ENCODE measurements at places on chromosomes 3 and 15.

DNA sequence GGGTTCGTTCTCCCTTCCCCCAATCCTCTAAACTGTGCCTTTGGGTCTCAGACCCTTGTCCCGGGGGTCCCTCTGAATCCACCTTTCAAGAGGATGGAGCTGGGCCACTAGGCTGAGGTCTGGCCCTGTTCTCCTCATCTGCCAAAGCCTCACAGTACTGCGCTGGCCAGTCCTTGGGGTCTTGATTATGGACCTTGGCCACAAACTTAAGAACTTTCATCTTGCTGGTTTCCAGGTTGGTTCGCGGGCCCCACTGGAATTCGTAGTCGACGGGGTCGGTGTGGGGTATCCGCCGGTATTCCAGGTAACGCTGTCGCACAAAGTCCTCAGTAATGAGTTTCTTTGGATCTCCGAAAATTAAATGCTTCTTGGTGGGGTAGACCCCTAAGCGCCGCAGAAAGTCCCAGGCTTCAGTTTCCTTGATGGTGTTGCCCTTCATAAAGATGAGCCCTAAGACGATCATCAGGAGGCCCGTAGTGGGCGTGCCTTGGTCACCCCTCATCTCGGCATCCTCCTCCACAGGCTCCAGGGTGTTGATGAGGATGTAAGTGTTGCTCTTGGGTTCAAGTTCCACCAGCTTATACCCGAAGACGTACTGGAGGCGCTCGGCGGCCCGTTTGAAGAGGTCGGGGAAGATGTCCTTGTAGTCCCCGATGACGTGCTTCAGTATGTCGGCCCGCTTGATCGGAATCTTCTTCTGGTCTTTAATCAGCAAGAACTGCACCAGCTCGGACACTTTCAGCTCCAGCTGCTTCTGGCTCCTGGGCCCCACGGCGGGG, 727 bp downstream of the NSMCE3 start:
- peak; percentile 51 for DNase-seq

GRCh38 chr3:165463531-165463930, 267.3 kb upstream of the SLITRK3 start:
- DNase-seq = no peak

GRCh38 chr3:115616461-115616860, 6.8 kb upstream of the GAP43 start:
- DNase-seq = no peak

DNA sequence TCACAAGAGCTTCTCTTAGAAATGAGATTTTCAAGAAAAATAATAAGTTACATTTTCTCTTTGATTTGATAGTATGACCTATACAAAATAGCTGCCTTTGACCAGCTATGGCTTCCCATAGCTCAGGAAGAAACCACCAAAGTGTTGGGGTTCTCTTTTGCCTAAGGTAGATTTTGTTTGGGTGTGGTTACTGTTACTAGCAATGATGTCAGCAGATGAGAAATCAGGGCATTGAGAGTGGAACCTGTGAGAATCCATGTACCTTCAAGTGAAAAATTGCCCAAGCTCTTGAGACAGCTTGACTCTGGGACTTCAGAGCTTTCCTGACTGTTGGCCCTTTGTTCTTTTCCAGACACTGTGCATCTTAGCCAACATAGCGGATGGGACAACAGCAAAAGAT, 45.6 kb downstream of the NME9 start:
- no peak for DNase-seq

DNA sequence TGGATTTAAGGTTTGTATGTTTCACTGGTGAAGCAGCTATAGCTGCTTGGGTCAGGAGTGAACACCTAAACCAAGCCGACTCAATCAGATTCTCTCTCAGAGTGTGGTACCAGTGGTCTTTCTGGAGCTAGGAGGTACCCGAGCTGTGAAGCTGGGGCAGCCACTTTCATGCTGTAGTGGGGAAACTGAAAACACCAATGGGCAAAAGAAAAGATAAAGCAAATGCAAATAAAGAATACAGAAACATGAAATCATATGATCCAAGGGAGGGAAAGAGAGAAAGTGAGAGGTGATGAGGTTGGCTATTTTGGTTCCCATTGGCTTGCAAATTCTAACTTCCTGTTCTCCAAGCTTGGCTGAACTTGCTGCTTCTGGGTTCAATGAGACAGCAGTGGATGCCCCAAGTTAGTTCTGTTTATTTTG, 212.3 kb upstream of the CFAP20DC start:
- no peak for DNase-seq

- DNase-seq = no peak
Measured at GRCh38 chr3:13042127-13042701, 31.0 kb downstream of the IQSEC1 start.

DNA sequence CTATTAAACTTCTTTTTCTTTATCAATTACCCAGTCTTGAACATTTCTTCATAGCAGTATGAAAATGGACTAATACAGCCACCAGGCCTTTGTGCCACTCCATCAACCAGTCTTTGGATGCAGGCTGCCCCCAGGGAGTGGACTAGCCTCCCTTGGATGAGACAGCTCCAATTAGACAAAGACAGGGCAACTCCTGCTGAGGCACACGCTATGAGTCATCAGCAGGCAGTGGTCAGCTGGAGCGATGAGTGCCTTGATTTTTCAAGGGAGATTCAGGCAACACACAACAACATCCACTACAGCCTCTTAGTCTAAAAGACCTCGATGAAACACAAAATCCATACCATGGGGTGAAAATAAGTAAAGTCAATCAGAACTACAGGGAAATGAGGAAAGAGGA, 160.1 kb downstream of the ARRDC4 start:
- no peak for DNase-seq

- no peak for DNase-seq
Measured at GRCh38 chr15:100107151-100107550, 234.6 kb downstream of the ADAMTS17 start.

DNA sequence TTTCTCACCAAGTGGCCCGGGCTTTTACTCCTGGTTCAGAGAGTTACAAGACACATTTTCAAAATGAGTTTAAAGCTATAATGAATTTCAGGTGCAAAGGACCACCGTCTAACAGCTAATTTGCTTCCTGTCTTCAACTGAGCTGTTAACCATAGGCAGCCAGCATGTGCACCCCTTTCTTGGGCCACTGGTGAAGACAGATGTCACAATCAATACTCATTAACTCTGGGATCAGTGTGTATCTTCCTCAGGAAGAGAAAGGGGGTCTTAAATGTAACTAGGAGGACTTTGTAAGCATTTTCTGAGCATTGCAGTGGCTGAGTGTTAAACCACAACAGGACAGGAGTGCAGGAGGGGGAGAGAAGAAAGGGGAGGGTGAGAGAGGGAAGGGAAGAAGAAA, 750.7 kb upstream of the CFAP20DC start:
- no peak for DNase-seq

DNA sequence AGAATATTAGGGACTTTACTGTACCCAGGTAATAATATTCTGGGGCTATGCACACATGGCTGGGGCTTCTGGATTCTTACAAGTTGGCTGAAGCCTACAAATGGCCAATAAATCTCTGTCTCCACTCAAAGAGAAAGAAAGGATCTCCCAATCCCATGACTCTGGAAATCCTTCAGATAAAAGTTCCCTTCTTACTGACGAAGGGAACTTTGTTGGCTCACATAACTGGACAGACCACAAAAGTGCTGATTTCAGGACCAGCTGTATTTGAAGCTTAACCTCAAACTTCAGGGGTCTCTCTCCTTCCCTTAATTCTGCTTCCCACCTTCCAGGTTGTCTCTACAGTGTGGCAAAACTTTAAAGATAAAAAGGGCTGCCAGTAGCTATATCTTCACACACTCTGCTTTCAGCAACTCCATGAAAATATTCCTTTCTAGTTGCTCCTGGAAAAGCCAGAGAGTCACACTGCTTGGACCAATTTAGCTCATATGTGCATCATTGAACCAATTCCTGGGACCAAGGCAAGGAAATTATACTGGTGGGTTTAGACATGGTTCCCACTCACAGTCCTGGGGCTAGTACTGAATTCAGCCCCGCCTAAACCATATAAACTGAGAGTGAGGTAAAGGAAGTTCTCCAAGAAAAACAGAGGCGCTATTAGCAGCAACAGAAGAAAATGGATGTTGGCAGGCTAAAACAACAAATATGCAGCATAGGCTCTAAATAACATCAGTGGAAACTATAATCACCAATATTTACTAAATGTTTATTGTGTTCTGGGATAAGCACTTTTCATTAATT, 290.0 kb upstream of the GADL1 start:
- no peak for DNase-seq

DNA sequence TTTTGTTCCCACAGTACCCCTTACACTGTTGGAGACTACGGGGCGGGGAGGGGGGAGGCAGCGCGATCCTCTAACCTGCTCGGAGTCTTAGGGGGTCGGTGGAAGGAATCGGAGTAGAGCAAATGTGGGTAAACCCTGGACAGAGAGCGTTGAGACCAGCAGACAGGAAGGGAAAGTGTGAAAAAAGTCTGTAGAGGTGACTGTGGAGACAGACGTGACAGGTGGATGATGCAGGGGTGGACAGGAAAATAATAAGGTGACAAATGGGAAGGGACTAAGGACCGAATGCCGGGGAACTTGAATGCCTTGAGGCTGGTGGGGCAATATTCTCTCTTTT, 424 bp downstream of the EAF2 start:
- DNase-seq = no peak

- DNase-seq = peak; percentile 66
Measured at GRCh38 chr15:72312605-72313447, 7.1 kb downstream of the CELF6 start.

GRCh38 chr3:67083277-67083676, 85.2 kb downstream of the KBTBD8 start:
- DNase-seq = peak; percentile 53

DNA sequence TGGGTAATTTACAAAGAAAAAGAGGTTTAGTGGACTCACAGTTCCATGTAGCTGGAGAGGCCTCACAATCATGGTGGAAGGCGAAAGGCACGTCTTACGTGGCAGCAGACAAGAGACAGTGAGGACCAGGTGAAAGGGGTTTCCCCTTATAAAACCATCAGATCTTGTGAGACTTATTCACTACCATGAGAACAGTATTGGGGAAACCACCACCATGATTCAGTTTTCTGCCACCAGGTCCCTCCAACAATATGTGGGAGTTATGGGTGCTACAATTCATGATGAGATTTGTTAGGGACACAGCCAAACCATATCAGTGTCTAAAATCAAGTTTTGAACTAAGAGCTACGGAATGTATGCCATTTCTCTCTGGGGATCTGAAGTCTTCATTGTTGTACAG, 354.8 kb upstream of the C2CD4B start:
- no peak for DNase-seq

DNA sequence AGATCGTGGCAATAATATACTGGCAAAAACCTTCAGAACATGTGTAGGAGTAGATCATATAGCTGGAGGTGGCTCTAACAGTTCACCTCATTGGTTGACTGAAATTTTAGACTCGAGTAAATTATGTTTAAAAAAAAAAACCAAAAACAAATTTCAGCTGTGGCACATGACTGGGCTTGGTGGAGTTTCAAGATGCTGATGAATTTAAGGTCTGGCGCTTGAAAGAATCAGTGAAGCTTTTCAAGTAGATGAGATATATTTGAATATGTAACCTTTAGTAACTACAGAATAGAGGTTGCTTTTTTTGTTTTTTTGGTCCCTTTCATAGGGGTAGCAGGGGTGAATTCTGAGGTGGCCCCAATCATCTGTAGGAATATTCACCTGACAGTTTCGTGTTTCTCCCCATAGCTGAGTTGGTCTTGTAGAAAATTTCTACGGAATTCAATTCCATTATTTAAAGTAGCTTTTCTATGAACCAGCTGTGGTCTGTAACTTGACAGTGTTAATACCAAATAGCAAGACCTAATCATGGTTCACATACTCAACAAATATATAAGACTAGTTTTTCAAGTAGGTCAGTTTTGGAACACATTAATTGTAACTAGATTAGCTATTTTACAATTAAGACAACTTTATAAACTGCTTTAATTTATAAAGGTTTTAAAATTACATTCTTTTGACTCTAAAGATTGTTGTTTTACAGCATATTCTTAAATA, 65.6 kb downstream of the MAP4 start:
- DNase-seq = no peak

All from activated naive CD4-positive, alpha-beta T cell treated with Interleukin-2 at 50 U/mL for 16 hours (primary cell).